ENCODE measurements at places on chromosomes 1 and 21.

DNA sequence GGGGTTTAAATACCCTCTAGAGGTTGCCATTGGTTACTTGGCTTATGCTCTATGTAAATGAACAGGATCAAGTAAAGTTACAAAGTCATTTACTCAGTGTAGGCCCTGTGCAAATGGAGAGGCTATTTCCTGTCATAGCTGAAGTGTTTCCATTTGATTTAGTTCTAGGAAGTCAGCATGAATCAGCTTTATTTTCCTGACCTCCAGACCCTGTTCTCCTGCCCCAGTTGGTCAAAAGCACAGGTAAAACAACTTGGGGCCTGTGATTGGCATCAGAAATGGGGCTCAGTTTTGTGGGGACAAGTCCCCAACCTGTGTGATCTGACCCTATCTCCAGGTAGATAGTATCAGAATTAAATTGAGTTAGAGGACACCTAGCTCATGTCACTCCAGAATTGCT, 239.9 kb downstream of the HHAT start:
- no peak for DNase-seq

DNA sequence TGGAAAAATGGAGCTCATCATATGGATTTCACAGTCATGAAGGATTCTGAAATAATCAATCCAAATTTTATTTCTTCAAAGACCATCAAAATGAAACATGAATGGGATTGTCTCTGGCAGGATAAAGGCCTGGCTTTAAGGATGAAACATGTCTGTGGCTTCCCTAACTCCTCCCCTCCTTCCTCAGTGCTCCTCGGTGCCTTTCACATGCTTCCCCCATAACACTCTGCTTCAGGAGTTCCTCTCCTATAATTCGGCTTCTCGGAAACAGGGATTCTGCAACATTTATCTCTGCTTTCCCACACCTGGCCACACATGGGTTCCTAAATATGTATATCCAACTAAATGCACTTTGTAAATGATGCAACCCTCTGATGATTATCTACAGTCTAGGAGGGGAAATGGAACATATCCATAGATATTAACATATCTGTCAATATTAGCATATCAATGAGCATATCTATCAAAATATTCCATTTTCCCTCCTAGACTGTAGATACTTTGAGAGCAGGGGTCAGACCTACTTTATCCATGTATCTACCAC, 153.8 kb downstream of the PLPP3 start:
- DNase-seq: no peak

DNA sequence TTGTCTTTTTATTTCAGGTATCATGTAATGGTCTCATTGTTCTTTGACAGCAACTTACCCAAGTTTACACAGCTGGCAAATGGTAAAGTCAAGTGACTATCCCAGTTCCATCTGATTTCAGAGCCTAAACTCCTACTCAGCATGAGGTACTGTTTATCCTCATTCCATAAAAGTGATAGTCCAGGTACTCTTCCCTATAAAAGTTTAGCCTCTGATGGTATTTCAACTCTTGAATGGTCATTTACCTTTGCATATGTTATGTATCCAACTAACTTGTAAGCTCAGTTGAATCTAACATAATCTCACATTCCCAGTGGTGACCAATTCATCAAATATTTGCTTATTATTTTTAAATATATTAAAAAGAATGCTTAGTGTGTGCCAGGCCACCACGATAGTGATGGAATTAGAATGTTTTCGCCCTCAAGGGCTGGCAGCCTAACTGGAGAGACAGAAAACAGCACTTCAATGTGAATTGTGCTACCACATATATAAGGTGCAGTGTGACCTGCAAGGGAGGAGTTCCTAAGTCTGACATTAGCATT, 307.1 kb downstream of the CTH start:
- no peak for DNase-seq

GRCh38 chr21:8989261-8989711, 1532.1 kb upstream of the TPTE start:
- no peak for DNase-seq

DNA sequence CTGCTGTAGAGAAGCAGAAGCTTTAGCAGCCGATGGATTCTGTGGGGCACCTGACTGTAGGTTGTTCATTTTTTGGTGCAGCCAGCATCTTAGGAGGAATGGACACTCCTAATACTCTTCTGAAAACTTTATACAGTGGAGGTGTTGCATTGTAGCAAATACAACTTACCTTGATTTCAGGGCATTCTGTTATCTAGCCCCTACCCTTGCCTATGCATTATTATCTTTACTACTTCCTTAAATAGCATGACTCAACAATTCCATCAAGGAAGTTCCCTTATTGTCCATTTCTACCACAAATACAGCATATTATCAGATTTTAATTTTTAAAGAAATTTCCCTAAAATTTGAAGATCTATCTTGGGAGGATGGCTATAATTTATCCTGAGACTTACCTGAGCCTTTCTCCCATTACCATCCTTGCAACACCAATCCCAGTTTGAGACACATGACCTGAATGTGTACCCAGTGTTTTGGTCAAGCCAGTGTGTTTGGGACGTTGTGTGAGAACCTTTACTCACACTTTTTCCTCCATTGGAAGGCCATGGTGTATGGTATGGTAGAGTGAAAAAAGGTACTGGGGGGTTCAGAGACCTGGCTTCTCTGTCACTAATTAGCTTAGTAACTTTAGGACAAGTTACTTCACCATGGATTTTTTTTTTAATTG, 9.2 kb downstream of the POU2F1 start:
- DNase-seq: no peak

DNA sequence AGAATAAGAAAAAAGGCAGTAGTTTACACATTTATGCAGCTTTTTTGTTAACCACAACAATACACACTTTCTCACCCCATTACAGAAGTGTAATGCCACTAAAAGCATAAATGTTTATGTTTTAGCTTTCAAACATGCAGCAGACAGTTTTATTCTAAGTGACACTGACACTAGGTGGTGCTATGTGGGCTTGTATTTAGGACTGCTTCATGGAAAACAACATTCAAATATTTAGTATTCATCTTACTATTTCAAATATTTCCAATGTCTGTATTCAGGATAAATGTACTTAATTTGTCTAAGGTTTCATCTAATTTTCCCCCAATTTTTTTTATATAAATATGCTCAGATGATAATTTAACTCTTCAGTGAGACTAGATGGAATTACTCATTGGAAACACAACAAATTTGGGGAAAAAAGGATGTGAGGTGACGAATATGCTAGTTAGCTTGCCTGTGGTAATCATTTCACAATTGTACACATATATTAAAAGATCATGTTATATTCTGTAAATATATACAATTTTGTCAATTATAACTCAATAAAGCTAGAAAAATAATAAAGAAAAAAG, 71.4 kb downstream of the USP1 start:
- no peak for DNase-seq

- DNase-seq: no peak
Measured at GRCh38 chr1:219988387-219988786, 57.9 kb downstream of the EPRS1 start.

- DNase-seq: no peak
Measured at GRCh38 chr1:32702599-32703478, at the start of gene SYNC. SYNC (minus strand) TSS chr1:32702770; CDS start chr1:32702660, 110 bp downstream.

GRCh38 chr1:226551299-226551698, 2.7 kb downstream of the STUM start:
- DNase-seq: no peak

DNA sequence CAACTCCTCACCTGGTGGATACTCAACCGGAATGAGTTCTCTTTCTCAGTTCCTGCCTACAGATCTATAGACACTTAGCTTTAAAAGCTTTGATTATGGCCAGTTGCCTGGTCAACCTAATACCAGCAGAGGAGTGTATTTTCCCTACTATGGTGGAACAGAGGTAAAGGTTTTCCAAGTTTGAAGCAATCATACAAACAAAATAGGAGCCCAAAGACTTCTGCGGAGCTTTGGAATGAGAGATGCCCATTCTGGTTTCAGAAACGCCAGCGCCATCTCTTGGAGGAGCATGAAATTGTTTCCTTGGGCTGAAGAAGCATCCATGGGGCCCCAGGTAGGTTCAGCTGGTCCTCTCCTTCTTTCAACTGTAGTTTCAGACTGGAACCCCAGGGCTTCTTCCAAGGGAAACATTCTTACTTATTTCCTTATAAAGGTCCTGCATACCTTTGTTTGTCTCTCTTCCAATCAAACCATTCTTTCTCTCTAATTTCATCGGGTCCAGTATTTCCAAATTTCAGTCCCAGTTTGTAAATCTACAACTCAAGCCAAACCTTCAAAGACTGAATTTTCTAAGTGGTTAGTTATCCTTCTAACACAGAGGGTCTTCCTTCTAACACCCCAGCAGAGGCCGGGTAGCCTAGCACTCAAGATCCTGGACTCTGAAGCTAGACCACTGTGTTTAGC, 95.9 kb downstream of the KCNJ15 start:
- DNase-seq: peak; percentile 44

GRCh38 chr1:235933017-235933765, 66.5 kb upstream of the LYST start:
- no peak for DNase-seq

GRCh38 chr1:23273450-23274133, 56.3 kb upstream of the HTR1D start:
- DNase-seq: no peak

GRCh38 chr1:22619252-22619651, 17.2 kb upstream of the C1QA start:
- no peak for DNase-seq

DNA sequence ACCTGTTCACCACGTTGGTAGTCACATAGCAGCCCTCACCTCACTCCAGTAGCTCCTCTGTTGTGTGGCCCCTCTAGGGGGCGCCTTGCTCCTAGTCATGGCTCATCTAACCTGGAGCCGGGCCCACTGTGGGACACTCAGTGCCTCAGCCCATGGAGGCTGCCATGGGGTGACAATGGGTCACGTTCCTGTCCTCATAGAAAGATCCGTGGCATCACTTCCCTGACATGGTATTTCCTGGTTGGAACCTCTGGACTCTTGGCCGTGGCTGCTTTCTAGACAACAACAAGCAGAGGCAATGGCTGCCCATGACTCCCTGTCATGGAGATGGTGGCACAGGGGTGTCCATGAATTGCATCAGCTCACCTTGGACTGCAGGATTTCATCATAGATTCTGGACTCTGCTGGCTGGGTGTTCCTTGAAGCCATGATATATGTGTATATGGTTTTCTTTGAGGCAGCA, 27.5 kb upstream of the SLAMF6 start:
- DNase-seq: no peak

DNA sequence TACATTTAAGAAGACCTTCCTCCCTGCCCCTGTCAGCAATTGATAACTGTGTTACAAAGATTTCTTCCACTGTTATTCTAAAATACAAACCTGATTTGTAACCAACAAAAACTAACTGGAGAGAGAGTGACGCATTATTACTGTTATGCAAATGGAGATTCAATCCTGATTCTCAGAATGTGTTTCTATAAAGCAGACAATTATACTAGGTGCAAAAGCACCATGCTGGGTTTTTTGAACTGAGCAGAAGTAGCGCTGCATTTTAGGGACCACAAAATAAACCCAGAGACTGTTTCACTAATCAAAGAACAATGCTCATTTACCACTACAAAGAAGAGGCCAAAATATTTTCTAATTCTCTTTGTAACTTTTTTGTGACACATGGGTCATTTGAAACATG, 13.6 kb upstream of the GBP6 start:
- no peak for DNase-seq

GRCh38 chr1:23960291-23961020, 828 bp downstream of the PNRC2 start:
- DNase-seq: no peak

DNA sequence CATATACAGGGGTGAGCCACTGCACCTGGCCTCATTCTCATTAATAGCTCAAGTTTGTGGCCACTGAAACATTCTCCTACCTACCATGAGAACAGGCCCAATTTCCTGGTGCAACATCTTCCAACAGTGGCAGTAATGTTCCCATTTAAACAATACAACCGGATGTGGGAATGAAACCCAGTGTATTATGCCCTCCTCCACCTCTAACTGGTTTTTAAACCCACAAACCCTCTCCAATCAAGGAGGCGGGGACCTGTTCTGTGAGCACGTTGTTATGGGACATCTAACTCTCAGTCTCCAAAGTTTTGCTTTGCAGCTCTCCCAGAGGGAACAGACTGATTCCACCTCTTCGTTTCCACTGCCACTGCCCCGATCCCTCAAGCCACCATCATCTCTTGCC, 2.6 kb downstream of the CTNNBIP1 start:
- DNase-seq: no peak

DNA sequence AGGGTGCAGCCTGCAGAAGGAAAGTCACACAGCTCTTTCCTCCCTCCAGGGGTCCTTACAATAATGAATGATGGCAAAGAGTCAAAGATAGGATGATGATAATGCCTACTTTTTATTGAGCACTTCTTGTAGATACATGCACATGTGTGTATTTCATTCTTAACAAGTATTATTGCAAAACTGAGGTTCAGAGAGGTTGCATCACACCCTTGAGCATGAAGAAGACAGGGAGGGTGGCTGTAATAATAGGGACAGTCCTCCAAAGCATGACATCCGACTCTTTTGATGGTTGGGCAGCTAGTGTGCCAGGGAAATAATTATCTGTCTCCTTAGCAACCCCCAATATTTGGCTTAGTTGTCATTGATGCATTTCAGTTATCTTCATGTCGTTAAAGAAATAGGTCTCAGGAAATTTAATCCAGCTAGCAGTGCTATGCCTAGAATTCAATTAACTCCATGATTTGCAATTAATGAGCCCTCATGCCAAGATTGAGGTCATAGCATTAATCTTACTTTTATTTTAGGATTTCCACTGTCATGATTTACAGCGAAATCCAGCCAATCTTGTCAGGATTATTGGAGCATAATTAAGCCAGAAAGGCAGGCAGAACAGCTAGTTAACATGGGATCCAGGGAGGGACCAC, 35.0 kb downstream of the DNAJC6 start:
- DNase-seq: no peak

DNA sequence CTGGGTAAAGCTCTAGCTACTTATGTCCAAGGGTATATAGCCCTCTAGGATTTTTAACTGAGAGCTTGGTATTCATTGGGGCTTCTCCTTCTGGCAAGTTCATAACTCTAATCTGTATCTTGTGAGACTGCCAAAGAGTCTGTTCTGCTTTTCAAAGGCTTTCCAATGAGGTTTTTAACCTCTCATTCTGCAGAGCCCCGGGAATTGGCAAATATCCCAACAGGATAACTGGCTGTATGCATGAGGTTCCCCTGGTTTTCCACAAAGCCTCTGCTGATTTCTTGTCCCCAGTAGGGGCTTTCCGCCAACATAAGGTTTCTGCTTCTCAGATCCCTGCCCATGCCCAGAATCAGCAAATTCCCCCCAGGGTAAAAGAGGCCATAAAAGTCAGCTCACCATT, 40.9 kb downstream of the RPL5 start:
- no peak for DNase-seq

DNA sequence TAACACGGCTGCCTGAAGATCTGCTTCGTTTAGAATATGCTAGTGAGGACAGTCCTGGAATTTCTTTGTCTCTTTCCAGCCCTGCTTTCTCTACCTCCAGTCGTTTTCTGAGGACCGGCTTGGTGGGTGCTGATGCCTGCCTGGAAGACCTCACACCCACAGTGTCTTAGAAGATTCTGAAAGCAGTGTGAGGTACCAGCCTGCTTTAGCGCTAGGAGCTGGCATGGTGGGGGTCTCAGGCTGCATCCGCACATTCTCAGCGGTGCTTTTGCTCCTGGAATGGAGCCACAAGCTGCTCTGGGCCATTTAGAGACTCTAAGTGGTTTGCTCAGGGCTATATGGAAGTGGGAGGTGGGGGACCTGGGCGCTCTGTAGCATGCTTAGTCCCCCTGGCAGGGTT, 61.4 kb downstream of the CD247 start:
- no peak for DNase-seq
